MV-4-11 (cell line): ENCODE measurements at places on chromosomes 3 and 15.

- no peak for DNase-seq
Observed at GRCh38 chr3:5769825-5770224, 582.3 kb downstream of the EDEM1 start.

- no peak for DNase-seq
Observed at GRCh38 chr3:184419171-184419570, 39.3 kb downstream of the CHRD start.

GRCh38 chr15:77187751-77188464 is 117.0 kb upstream of the TSPAN3 start:
- peak; percentile 84 for DNase-seq

DNA sequence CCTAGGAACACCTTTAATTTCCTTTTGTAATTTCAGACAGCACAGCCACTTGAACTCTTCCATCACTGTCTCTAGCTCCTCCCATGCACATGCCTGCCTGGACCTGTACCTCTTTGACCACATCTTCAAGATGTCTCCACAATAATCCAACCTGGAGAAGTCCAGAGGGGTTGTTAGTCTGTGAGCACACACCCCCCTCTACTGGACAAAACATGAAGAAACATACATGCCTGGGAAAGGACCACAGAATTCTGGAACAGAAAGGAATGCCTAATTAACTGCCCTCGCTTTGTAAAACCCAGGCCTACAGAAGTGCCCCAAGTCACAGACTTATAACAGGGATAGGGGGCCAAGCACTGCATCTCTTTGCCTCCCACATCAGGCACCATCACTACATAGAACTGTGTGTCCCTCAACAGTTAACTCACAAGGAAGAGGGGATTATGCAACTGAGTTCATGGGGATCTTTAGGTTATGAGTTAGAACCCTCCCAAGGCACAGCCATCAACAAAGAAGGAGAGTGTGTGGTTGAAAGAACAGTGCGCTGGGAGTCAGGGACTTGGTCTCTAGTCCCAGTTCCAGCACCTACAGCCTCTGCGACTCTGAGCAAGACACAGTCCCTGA is 61.7 kb downstream of the FMN1 start:
- peak; percentile 8 for DNase-seq

DNA sequence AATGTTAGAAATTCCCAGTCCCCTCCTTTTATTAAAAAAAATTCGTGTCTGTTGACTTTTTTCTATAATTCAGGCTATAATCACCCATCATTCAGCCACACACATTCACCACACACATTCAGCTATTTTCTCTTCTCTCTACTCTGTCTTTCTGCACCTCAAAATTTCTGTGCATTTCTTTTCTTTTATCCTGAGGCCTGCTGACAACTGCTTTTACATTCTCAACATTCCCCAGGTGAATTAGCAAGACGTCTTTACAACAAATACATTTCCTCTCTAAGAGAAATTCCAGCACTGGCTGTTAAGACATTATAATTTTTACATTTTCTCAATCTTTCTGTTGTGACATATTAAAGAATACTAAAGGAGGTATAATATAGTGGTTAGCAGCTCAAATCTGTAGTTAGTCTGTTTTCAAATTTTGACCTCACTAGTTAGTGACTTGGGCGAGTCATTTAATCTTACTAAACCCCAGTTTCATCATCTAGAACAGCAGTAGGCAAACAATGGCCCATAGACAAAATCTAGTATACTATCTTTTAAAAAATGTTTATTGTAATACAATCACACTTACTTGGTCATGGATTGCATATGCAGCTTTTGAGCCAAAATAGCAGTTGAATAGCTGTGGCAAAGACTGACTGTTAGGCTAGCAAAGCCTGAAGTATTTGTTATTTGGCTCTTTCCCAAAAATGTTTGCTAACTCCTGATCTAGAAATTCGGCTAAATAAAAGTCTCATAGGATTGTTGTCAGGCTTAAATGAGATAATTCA is 350.7 kb downstream of the NSUN3 start:
- DNase-seq = no peak

DNA sequence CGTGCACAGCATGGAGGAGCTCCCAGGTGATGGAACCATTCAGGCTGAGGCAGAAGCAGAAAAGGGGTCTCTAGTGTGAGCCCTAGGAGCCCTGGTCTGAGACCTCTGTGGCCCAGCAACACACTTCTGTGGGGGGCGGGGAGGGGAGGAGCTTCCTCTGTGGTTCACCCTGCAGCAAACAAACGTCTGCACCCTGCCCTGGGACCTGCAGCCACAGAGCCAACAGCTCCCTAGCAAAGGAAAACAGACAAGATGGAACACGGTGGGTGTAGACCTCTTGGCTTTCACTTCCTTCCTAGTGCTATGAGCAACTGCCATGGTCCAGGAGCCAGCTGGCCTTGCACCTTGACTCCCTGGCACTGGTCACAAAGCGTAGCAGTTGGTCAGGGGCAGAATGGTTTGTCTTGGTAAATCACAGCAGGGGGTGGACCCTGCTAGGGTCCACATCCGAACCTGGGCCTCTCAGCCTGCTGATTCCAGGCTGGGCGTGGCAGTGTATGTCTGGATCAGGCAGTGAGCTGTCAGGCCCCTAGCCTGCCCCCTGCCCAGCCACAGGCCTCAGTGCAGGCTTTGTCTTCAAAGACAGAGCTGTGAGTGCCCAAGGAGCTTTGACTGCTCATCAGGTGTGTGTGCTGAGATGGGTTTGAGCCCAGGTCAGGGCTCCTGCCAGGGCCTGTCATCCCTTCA is 6.7 kb downstream of the AMIGO3 start:
- peak; percentile 84 for DNase-seq

GRCh38 chr3:112555535-112556170 is 6.1 kb downstream of the ATG3 start:
- DNase-seq = peak; percentile 52

DNA sequence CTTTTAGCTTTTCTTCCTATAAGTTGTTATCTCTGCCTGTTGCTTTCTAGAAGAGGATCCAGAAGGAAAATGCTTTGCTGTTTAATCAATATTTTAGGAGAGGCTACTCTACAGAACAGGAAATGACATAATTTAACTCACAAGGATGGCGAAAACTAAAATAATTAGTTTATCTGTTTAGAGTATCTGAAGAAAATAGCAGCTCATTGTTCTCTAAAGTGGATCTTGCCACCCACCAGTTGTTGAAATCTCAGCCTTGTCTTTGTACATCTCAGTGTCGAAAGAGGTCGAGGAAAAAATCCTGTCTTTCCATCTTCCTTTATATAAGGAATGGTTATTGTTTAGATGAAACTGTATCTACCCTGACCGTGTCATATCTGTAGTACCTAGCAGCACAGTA is 126.6 kb downstream of the ZNF609 start:
- DNase-seq = no peak

DNA sequence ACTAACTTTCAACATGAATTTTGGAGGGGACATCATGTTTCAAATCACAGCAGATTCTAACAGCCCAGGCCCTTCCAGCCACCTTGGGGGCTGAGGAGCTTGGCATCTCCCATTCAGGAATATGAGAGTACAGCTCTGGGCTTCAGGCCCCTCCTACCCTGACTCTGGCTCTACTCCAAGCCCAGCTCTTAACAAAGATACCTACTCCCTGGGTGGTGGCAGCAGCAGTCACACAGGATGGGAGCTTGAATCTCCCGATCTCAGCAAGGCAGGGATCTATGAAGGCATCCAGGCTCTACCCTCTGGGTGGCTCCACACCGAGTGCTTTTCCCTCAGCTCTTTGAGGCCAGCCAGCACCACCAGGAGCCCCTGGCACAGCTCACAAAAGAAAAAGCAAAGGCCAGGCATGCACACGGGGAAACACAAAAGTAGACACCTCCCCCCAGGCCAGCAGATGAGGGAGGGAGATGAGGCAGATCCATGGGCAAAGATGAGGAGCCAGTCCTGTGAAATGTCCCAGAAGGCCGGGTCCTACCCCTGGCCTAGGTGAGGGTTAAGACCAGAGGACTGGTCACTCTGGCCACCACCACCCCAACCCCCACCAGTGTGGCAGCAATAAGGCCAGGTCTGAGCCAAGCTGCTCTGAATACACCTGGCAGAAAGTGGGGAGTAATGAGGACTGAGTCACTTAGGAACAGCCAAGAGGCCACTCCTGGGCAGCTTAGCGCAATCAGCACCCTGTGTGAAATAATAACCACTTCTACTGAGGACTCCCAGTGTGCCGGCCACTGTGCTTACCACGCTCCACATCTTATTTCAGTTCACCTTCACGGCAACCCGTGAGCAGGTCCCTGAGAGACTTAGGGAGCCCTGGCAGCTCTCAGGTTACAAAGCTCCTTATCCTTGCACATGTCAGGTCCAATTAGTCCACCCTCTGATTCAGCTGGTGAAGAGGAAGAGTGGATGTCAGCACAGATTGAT is 24.3 kb downstream of the PLA2G4F start:
- DNase-seq = no peak

DNA sequence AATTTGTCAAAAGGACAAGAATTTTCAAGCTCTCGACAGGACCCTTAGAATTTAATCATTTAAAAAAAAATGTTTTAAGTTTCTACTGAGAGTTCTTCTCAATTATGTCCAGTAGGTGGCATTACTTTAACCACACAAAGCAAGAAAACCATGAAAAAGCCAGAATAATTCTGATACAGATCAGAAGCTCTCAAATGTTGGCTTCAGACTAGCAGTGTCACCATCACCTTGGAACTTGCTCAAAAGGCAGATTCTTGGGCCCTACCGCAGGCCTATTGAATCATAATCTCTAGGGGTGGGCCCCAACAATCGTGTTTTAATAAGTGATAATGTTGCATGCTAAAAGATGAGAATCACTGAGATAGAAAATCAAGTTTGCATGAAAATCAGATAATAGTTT is 99.5 kb upstream of the KCNMB2 start:
- DNase-seq = peak; percentile 29

- no peak for DNase-seq
Observed at GRCh38 chr3:171558188-171558696, 98.0 kb upstream of the TNIK start.

GRCh38 chr3:44885618-44886017 is 11.2 kb downstream of the TGM4 start:
- DNase-seq = no peak

DNA sequence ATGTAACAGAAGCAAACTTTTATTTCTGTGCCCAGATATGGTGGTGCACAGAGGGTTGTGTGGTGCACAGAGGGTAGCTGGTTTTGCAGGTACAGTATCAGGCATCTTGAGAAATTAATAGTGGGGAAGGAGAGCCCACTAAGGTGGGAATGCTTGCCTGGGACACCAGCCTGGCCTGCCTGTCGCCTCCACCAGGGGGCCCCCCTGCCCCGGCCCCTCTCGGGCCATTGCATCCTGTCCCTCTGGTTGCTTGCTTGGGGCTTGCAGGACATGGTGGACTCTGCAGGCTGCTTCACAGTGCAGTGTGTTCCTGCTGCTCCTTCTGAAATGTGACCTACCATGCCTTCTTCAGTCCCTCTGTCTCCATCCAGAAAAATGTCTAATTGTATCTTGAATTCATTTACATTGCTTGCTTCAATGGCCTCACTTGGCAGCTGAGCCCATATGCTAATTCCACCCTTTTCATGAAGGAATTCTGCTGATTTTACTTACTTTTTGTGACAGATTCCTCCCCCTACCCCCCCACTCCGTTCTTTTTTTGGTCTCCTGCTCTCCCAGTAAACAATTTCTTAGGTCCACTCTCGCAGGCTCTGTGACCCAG is 73.6 kb downstream of the EEFSEC start:
- DNase-seq = no peak

DNA sequence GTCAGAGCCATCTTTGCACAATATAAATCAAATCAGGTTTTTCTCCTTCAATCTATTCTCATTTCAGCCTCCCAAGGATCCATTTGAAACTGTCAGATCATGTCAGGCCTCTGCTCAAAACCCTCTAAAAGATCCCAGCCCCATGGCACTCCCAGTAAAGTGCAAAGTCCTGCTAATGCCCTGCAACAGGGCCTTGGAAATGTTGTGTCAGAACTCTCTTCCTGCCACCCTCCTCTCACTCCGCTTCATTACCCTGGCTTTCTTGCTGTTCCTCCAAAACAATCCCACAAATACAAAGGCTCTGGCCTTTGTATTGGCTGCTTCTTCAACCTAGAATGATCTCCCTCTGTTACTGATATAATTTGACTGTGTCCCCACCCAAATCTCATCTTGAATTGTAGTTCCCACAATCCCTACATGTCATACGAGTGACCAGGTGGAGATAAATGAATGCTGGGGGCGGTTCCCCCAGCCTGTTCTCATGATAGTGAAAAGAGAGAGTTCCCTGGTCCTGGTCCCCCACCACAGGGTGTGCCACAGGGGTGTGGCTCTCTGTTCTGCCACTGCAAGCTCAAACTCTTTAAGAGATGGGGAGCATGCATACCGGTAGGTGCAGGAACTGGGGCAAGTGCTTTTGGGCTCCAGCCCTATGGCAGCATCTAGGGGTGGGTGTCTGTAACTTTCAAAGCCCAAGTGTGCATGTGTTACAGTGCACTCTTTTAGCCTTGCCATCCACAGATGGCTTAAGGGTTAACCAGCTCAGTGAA is 22.9 kb upstream of the TRA2B start:
- no peak for DNase-seq

DNA sequence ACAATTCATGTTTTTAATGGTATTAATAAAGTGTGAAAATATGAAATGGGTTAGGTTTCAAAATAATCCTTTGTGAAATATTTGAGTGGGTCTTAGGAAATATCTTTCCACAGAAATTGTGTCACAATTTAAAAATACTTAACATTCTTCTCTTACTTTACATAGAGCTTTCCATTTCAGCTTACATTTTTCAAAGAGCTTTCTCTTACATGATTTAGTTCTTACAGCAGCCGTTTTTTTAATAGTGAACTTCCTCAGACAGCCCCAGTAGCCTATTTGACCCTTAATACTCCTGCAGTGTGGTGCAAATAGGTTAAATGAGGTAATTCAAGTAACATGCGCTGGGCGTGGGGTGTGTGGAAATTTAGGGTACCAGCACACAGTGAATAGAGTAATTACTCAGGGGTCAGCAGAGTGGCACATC is 21.8 kb downstream of the P2RY12 start:
- DNase-seq = peak; percentile 26

DNA sequence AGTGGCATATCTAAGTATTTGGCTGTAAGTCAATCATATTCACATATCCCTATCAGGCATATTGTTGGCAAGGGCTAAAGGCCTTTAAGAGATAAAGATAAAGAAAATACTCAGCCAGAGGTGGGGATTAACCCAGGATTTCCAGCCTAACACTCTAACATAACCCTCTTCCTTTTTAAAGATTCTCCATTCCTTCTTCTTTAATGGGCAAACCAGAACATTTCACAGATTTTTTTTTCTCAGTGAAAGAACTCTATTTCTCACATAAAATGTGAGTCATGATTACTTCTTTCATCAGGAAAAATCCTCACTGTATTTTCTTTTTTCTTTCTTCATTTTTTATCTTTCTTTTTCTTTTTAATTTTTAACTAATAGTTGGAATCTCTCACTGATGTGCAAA is 200.4 kb downstream of the NR1D2 start:
- no peak for DNase-seq
